ENCODE measurements at places on chromosomes 1 and 21.

DNA sequence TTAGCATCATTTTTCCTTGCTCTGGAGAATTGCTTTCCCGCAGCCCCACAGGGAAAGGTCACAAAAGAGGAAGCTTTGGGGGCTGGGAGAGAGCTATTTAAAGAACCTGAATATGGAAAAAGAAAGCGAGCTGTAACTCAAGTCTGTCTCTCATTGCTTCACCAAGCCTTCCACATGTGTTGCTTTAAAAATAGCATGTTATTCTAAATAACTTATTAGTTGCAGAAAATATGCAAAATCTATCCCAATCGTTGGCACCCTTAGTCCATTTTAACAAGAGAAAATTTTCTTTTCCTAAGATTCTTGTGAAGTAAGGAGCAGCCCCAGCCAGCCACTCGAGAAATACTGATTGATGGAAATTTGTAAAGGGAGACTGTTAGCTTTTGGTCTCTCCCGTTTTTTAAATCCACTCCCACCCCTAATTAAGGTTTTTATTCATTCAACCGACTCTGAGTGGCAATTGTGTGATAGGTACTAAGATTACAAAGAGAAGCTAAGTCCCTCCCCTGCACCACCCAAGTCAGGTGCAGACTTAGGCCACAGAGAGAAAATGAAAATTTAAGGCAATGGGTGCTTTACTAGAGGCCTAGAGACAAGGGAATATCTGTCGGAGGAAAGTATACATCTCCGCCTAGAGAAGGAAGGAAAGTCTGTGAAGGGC is 802 bp downstream of the CYP4X1 start:
- DNase-seq, result no peak

- DNase-seq, result no peak
Observed at GRCh38 chr1:158016651-158017335, 23.3 kb downstream of the KIRREL1 start.

- DNase-seq, result no peak
Observed at GRCh38 chr1:32068957-32069588, 3.7 kb upstream of the TMEM39B start.

DNA sequence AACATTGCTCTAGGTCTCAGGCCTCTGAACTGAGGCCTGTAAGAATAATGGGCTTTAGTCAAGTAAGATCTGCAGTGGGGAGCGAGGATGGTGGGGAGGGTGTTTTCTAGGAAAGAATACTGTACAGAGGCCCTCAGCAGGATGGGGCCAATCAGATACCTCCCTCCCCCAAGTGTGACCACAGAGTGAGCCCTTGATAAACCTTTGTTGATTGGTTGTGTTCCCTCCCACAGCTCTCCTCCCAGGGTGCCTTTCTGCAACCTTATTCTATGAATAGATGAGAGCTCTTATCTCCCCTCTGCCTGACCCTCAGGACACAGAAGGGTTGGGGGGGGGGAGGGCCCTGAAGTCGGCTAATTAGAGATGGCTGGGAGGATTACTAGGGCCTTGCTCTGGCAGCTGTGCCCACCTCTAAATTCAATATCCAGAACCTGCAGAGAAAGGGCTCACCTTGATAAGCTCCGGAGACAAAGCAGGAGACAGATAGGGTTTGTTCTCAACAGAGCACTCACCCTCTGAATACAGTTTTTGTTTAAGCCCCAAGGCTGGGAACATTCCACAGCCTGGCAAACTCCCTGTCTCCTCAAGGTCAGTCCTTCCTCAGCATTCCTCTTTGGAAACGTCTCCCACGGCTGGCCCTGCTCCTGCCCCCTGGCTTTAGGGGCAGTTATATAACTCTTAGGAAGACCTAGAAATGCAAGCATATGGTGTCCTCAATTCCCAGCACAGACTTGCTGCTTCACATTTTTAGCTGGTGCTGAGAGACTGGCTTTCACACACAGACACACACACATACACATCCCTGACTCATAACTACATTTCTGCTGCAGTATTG is 42.9 kb downstream of the ATP1A1 start:
- DNase-seq, result no peak

GRCh38 chr1:7932524-7933138 is 8.0 kb downstream of the TNFRSF9 start:
- no peak for DNase-seq

All from NCI-H1694 treated with DMSO at 0.1 percent for 48 hours (cell line).